Stimulated activated CD4-positive, alpha-beta T cell treated with anti-CD3 and anti-CD28 coated beads, Interleukin-1b, Interleukin-23, amount 100 ng/mL, for 1 hour (primary cell): ENCODE measurements at places on chromosomes 2 and 18.

DNA sequence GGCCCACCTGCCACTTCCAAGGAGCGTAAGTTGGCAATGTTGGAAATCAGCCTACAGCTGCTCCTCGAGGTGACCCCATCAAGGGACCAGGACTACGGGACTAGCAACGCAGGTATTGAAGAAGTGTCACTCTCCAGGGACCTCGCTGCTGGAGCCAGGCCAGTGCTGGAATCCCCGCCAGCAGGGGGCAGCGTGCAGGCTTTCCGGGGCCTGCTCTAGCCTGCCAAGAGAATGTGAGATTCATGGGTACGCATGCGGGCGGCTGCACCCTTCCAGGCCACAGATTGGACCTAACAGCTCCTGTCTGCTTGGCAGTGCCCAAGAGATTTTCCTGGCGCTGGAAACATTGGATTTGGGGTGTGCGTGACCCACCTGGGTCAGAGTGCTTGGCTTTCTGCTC, 182.8 kb upstream of the RAB12 start:
- DNase-seq, result no peak

DNA sequence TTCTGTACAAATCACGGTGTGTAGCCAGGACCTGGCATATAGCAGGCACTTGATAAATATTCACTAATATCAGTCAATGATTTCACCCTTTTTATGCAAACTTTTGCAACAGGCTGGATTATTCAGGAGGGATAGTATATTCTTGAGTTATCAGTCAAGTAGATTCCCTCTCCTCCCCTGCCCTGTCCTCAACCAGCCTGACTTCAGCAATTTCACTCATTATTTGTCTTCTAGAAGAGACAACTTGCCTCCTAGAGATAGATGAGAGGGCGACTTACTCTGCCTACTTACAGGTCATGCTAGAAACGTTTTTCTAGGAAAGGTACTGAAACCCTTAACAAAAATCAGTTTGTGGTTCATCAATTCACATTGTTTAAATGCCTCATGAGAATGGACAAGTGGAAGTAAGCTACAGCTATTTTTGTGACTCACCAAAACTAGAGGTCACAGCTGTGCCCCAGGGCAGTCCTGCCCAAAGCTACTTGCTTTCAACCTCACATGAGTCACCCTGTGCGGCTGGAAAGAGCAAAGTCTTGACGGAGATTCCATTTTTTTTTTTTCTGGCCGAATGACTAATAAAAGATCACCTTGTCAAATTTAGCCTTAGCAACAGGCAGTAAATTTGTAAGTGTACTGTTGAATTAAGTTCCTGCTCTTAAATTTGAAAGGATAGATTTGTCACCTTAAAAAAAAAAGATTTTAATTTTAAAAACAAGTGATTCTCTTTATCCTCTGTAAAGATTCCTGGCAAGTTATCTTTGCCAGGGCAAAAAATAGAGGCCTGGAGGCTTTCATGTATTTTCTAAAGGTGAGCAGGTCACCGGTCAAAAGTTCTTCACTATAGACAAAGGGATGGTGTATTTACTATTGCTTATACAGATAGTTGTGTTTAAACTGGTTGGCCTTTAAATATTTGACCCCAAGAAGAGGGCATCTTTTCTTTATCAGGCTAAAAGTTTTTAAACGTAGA, 109.0 kb upstream of the SLC35G4 start:
- no peak for DNase-seq

DNA sequence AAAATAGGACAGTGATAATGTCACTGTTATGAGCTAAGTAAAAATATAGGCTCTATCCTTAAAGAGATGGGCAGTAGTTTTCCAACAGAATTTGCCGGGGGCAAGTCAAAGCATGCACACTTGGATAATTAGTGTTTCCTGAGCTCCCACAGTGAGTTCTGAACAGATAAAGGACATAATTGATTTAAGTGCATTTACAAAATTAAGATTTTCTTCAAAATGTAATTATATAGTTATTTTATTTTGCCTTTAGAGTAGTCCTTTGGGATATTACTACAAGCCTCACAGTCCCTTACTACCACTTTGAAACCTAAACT, 107.6 kb downstream of the RAPGEF4 start:
- no peak for DNase-seq

DNA sequence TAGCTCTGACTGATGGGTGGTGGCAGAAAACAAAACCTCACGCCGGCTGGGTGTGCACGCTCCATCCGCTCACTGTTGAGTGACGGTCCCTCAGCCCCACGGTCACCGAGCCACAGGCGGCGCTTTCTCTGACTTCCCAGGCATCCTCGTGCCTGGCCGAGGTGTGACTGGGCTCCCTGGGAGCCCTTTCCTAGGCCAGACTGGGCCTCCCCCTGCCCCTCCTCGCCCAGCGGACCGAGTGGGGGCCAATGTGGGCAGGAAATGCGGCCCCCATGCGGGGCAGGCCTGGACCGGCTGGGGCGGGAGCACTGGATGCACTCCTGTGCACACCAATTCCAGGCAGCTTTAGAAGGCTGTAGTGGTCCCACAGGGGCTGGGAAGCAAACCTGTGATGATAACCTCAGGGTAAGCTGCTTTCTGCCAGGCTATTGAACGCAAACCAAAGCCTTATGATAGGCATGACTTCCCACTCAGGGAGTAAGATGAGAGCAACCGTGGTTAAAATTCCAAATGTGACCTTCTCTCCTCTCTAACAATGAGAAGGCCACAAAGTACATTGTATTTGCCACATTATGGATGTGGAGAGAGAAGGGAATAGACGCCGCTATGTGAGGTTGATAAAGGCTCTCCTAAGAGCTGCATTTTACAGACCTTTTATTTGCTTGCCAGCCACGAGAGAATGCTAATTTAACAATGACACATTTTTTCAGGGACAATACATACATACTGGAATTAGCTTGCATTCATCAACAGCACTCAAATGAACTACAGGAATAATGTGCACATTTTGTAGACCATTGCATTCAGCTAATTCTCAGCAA, 83.9 kb upstream of the PGAP1 start:
- DNase-seq, result no peak

DNA sequence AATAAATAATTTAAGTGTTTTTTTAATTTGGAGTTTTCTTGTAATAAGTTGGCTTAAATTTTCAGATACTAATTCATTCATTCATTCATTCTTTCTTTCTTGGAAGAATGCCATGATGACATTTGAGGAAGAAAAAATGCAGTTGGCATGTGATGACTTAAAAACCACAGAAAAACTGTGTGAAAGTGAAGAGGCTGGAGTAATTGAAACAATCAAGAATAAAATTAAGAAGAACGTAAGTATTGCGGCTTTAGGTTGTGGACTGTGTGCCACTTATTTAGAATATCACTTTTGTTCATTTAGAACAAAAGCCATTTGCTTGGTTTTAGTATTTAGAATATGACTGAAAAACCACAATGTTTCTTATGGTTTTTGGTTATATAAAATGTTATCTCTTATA, 51.4 kb downstream of the TTC39C start:
- DNase-seq, result no peak

GRCh38 chr2:188751816-188752215, 222.4 kb upstream of the COL3A1 start:
- DNase-seq, result no peak
